Ovary (tissue), 10 donors: ENCODE measurements at places on chromosomes 5 and 9.

GRCh38 chr5:177448244-177448950, 1.8 kb downstream of the PRR7 start:
- no peak for DNase-seq

- no peak for DNase-seq
Observed at GRCh38 chr5:10632110-10632761, 68.4 kb downstream of the ANKRD33B start.

- DNase-seq = no peak
Observed at GRCh38 chr5:93589152-93589828, 6.3 kb downstream of the NR2F1 start.

DNA sequence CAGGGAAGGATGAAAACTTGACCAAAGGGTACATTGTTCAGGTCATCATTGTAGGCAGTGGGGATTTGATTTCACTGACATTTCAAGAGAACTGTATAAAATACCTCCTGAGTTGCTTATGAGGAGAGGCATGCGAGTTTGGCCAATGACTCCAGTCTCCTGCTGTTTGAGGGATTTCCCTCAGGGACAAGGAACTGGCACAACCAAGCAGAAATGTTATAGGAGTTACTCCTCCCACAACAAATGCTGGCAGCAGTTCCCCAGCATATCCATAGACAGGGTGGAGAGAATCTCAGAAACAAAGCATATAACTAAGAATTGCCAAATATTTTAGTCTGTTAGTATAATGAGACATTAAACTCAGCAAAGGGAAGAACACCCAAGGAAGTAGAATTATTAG, 47.2 kb upstream of the FBXL7 start:
- DNase-seq = no peak

GRCh38 chr9:15150939-15151338, 156.1 kb downstream of the TTC39B start:
- DNase-seq = no peak

DNA sequence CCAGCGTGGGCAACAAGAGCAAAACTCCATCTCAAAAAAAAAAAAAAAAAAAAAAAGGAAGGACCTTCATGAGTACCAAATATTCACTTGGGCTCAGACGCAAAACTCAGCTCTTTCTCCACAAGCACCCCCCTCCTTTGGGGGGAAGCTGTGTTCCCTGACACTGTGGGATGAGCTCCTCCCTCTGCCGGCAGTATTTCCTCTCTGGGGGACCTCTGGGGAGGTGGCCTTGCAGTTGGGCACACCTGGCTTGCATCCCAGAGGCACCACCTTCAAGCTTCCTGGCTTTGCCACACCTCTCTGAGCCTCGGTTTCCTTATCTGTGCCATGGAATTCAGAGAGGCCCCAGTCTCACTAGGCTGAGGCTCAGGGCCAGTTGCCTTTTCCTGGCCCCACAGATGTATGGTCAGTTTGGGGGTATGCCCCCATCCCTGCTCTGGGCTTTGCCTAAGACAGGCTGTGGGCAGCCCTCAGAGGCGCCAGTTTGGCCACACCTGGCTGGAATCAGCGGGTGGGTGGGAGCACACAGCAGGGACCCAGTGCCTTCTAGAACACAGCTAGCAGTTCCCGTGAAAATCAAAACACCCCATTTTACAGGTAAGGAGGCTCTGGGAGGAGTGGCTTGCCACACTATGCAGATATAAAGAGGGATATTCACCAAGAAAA, 157.5 kb upstream of the IER5L start:
- DNase-seq = no peak

GRCh38 chr9:4020038-4020754, 279.7 kb downstream of the GLIS3 start:
- no peak for DNase-seq

DNA sequence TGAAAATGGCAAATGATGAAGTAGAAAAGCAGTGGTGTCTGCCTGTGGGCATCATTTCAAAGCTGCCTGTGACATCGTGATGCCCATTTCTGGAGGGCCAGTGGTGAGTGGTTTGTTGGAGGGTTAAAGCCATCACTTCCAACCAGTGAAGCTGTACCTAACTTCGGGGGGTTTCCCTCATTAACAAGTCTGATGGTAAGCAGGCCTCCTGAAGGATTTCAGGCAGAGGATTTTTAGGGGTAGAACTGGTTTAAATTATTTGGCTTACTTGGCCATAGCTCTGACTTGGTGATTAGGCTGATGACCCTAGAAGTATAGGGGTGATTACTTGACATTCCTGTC, 10.7 kb downstream of the TNFAIP8 start:
- DNase-seq = no peak

GRCh38 chr5:147483188-147483790, 26.6 kb downstream of the DPYSL3 start:
- DNase-seq = no peak

- no peak for DNase-seq
Observed at GRCh38 chr5:10246761-10247160, 2.9 kb downstream of the ATPSCKMT start.

DNA sequence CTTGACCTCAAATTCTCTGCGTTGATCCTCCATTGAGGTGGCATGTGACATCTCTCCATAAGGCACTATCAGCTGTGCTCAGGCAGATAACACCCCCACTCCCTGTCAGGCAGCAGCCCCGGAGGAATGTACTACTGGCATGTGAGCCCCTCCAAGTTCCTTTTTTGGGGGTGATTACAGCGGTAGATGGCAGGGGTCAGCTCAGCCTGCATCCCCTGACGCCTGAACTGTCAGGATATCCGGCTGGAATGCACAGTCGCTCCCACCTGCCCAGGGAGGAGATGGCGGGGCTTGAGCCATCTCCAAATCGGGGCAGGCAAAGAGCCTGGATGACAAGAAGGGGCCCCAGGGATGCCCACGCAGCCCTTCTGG, 40.8 kb downstream of the FAM78A start:
- no peak for DNase-seq
